ENCODE measurements at places on chromosomes 13 and 19.

DNA sequence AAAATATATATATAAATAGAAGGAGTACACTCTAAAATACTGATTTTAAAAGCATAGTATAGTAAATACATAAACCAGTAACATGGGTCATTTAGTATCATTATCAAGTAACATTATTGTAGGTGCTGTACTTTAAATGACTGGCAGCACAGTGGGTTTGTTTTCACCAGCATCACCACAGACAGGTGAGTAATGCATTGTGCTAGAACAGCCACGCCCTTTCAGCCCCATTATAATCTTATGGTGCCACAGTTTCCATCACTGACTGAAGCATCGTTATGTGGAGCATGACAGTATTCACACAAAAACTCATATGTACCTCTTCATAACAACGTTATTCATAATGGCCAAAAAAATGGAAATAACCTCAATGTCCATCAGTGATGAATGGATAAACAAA is 88.3 kb downstream of the DHRS12 start:
- no peak for DNase-seq

GRCh38 chr13:36706755-36707154 is 32.9 kb downstream of the SERTM1 start:
- DNase-seq: no peak

- no peak for DNase-seq
Observed at GRCh38 chr13:38830442-38831045, 143.7 kb downstream of the FREM2 start.

DNA sequence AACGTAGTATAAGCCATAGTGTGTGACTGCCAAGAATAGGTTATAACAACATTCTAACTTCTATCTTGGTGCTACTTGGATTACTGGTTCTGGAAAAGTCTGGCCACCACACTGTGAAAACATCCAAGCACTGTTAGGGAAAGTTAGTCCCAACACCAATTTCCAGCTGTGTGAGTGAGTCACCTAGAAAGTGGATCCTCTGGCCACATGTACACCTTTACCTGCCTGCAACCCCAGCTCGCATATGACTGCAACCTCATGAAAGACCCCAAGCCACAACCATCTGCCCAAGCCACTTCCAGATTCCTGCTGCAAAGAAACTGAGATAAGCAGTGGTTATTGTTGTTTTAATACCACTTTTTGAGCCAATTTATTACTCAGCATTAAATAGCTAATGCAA is 404.5 kb downstream of the KCTD12 start:
- no peak for DNase-seq

DNA sequence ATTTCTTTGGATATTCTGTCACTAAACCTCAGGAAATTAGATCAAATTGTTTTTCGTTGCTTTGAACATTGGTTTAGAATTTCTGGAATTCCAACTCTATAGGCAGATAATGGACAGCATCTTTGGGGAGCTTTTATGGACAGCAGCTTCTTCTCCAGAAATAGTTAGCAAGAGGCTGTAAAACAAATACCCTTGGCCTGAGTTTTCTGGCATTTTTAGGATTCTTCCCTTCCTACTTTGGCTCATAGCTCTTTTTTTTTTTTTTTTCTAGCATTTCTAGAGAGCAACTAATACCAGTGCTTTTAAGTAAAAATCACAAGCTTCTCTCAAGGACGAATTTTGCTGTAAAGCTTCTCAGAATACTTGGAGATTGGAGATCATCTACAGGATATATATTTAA is 169.8 kb upstream of the SPRY2 start:
- no peak for DNase-seq

- no peak for DNase-seq
Observed at GRCh38 chr19:39936622-39937021, 2.2 kb upstream of the FCGBP start.

DNA sequence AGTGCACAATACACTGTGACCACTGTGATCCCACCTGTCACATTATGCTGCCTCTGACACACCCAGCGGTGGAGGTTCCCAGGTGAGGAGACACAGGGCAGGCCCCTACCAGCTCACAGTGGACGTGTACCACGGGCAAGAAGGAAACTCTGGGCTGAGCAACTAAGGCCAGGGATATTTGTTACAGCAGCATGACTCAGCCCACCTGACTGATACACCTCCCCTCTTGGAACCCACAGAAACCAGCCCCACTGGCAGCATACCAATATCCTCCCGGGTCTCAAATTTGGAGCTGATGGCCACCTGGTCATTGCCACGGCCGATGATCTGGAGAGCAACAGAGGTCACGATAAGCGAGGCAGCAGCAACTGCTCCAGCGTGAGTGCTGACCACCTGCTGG is 14.9 kb downstream of the KLC3 start:
- no peak for DNase-seq

Data from GM13976 (cell line).